Globus pallidus (tissue), 1 donor: ENCODE measurements at places on chromosomes 11 and 22.
A peak's percentile ranks its signal among the peaks of the same experiment; 100 is the strongest.

DNA sequence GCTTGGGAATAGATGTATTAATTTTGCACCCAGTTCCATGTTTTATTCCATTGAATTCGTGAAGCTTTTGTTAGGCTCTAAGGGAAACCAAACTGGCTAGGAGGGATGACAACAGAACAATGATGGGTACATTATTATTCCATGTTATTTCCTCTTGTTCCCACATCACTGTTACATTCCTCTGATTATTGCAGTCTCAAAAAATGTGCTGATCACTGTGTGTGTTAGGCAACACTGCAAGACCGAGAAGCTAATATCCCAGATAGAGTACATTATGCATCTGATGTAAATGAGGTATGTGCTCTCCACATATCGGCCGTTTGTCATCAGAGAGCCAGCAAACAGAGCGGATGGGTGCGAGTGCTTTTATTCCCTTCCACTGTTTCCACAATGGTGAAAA lies 327.9 kb downstream of the SOX6 start:
- no peak for DNase-seq

DNA sequence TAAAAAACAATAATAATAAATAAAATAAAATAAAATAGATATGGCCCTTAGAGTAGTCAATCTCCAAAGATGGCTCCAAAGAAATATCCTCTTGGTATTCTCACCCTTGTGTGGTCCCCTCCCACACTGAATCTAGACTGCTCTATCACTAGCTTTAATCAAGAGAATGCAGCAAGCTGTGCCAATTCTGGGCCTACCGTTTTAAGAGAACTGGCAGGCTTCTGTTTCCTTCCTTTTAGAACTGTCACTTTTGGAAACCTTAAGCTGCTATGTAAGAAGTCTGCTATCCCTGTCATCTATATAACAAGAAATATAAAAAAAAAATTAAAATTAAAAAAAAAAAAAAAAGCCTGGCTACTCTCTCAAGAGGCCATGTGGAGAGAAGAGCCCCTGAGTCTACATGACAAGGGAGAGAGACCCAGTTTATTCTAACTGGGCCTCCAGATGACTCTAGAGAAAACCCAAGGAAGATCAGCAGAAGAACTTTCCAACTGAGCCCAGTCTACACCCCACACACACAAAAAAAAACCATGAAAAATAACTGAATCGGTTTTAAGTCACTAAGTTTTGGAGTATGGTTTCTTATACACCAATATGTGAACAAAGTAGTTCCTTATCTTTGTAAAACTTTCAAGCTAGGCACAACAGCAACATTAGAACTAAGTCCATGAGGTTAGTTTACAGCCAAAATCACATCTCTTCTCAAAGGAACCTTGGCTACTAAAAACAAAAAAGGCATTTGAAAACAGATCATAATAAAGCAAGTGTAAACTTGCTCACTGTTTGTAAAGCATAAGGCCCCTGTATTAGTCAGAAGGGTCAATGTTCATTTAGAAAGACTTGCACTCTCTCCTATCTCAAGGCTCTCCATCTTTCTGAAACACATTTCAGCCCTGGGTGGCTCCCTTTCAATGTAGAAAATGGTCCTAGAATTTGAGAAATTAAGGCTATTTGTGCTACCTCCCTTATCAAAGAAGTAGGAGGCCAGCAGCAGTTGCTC lies 67.3 kb downstream of the AMBRA1 start:
- DNase-seq, result no peak

DNA sequence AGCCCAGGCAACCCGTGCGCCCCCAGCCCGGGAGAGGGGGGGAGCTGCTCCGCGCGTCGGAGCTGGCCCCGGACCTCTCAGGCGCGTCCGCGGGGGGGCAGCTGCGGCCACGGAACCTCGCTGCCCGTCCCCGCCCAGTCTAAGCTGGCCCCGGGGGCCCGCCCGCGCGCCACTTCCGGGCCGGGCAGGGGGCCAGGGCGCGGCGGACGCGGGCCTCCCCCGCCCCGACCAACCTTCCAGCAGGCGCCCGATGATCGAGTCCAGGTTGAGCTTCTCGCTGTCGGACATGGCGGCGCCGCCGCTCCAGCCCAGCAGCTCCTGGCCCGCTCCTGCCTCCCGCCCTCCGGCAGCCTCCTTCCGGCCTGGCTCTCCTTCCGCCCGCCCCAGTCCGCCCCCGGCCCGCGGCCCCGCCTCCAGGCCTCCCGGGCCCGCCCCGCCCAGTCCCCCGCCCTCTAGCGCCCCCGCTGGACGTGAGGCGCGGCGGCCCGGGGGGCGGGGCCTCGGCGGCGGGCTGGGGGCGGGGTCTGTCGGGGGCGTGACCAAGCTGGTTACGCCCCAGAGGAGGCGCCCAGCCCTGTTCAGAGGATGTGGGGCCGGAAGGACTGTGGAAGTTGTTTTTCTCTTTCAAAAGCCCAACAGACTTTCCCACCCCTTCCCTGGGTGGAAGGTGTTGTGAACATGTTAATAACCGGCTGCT lies at the start of gene PPP1CA:
Gene PPP1CA (minus strand): TSS at position 364 of the 697 bp plus-strand sequence. CDS start 76 bp downstream, at position 288.
- DNase-seq, result peak; percentile 92

DNA sequence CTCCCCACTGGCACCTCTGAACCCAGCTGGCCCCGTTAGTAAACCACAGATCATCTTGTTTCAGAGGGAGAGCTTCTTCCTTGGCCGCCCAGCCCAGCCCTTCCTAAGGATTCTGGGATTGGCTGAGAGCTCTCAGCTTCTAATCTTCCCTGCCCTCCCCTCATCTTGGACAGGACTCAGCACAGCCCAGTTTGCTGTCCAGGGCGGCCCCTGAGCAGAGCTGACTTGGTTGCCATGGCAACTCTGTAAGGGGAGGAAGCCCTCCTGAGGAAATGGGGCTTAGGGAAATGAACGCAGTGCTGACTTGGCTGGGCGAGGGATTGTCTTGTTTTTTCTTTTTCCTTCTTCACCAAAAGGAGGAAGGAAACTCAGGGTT lies 4.6 kb downstream of the APOL4 start:
- DNase-seq, result peak; percentile 38

GRCh38 chr11:32775908-32776307 lies 18.6 kb downstream of the CCDC73 start:
- no peak for DNase-seq

DNA sequence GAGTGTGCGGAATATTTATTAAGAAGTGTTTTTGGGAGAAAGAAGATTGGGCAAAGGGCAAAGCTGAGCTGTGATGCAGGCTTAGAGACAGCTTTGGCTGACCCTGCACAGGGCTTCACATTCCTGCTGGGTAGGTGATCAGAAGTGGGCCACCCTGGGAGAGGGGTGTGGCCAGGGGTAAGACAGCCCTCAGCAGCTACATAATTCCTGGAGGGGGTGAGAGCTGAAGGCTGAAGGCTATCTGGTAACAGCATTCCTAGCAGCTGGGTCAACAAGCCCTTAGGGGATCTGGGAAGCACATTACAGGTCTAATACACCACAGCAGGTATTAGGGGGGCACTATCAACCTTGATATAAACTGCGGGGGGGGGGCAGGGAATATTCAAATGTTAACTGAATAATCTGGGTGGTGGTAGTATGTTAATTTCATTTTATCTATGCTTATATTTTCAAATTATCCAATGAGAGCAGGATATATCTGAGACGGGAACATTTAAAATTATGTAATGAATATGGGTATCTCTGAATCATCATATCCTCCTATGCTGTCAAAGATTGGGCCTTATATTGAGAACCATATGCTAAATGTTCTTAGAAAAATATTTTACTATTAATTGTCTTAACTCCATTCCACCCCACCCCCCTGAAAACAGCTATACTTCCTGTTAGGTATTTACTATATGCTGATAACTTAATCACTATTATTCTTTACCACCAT lies 5.9 kb downstream of the OOSP1 start:
- no peak for DNase-seq

- DNase-seq, result no peak
Observed at GRCh38 chr11:34510218-34510617, 3.4 kb downstream of the ELF5 start.

GRCh38 chr22:31896472-31896871 lies 47.9 kb upstream of the YWHAH start:
- DNase-seq, result no peak

DNA sequence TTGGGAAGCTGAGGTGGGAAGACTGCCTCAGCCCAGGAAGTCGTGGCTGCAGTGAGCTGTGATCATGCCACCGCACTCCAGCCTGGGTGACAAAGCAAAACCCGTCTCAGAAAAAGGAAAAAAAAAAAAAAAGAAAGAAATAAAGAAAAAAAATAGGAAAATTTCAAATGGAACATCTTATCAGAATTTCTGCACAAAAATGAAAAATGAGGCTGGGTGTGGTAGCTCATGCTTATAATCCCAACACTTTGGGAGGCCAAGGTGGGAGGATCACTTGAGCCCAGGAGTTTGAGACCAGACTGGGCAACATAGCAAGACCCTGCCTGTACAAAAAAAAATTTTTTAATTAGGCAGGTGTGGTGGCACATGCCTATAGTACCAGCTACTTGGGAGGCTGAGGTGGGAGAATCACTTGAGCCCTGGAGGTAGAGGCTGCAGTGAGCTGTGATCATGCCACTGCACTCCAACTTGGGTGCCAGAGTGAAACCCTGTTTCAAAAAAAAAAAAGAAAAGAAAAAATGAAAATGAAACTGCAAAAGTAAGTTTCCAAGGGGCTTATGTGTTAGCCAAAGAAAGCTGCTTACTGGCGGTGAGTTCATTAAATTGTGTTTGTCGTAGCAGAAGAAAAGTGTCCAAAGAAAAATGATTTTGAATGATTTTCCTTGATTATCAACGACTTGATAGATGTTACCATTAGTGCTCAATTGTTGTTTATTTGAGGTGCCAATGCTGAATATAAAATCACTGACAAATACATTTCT lies 7.5 kb upstream of the CRKL start:
- DNase-seq, result no peak
